Activated CD4-positive, alpha-beta T cell treated with anti-CD3 and anti-CD28 coated beads, Interleukin-2, amount 10 ng/mL, durations not matched to agents 24 days and 14 days (primary cell): ENCODE measurements at places on chromosomes 3 and 15.

DNA sequence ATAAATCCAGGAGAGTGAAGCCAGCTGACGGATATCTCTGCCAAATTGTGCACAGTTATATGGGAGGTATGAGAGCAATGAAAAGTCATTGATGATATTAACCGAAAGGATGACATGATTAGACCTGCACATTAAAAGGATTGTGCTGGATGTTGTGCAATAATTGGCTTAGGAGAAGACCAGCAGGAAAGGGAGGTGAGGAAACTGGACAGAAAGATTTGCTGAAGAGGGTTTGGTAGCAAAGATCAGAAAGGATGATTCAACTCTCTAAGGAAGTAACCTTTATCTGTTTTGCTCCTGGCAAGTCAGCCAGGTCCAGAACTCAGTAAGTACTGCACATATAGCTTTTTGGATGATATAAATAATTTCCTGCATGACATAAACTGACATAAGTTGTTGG, 704.7 kb downstream of the GRM7 start:
- H3K27ac ChIP-seq: no peak overlapping the region
- no peak for DNase-seq
- H3K4me3 ChIP-seq: no peak overlapping the region
- no peaks in the 10 kb centered on the region for H3K36me3 ChIP-seq
- H3K27me3 ChIP-seq: no peaks in the 10 kb centered on the region

DNA sequence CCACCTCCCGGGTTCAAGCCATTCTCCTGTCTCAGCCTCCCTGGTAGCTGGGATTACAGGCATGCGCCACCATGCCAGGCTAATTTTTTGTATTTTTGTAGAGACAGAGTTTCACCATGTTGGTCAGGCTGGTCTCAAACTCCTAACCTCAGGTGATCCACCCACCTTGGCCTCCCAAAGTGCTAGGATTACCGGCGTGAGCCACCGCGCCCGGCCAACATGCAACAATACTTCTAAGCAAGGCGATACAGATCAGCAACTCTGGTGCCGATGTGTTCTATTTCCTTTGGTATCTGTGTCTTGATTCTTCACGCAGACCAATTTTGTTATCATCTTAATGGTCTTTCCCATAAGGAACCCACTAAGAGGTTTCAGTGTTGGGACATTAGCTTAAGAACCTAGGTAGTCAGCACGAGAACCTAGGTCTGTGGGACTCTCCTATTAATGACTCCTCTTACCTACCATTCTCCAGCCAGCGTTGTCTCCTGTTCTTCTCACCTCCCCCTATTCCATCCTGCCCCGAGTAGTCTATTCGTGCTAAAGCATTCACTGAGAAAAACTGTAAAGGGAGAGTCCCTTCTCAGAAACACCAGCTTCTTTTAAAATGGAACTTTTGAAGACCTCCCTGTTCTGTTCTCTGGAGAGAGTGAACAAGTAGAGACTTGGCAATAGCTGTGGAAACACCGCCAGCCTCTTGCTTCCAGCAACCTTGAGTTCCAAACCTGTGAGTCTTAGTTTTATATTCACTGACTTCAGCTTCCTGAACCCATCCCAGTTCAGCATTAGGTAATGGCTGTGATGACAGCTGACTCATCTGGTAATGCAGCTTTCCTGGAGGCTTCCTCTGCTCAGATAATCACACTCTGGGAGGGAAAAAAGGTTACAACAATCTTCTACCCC, 61.2 kb downstream of the TSC22D2 start:
- no peaks in the 10 kb centered on the region for H3K4me1 ChIP-seq
- H3K4me3 ChIP-seq: no peak overlapping the region
- no peak for DNase-seq
- no peaks in the 10 kb centered on the region for H3K36me3 ChIP-seq
- H3K27ac ChIP-seq: no peak overlapping the region
- H3K27me3 ChIP-seq: no peaks in the 10 kb centered on the region

GRCh38 chr3:82875401-82875800, 1114.0 kb upstream of the GBE1 start:
- no peak overlapping the region for H3K27ac ChIP-seq
- no peak overlapping the region for H3K4me3 ChIP-seq
- H3K27me3 ChIP-seq: no peaks in the 10 kb centered on the region
- DNase-seq: no peak
- H3K36me3 ChIP-seq: no peaks in the 10 kb centered on the region

- no peaks in the 10 kb centered on the region for H3K36me3 ChIP-seq
- DNase-seq: no peak
- no peaks in the 10 kb centered on the region for H3K27me3 ChIP-seq
- no peak overlapping the region for H3K4me3 ChIP-seq
- H3K27ac ChIP-seq: no peak overlapping the region
- no peaks in the 10 kb centered on the region for H3K4me1 ChIP-seq
These were observed 223.7 kb upstream of the NANOGP8 start for GRCh38 chr15:35308802-35309201.

DNA sequence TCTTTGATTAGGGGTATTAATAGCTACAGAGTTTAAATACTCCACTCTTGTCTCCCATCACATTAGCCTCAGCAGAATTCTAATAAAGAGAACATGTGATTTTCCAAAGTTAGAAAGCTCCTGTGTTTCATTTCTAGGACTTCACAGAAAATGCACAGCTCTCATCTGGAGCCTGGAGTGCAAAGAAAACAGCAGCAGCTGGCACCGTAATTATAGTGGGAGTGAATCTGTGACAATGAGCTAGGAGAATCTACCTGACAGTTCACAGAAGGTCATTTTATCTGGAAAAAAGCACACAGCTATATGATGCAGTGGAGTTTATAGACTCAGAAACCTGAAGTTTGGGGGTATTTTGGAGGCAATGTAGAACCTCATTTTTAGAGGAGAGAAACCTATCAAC, 5.4 kb upstream of the TRIM59 start:
- H3K27me3 ChIP-seq: peaks cover 19% of the 10 kb centered on the region
- no peak overlapping the region for H3K4me3 ChIP-seq
- peaks cover 2% of the 10 kb centered on the region for H3K36me3 ChIP-seq
- DNase-seq: no peak

GRCh38 chr3:95172164-95172943, 1109.5 kb downstream of the NSUN3 start:
- no peaks in the 10 kb centered on the region for H3K36me3 ChIP-seq
- H3K27ac ChIP-seq: no peak overlapping the region
- no peaks in the 10 kb centered on the region for H3K4me1 ChIP-seq
- no peak for DNase-seq
- no peaks in the 10 kb centered on the region for H3K27me3 ChIP-seq

- H3K27ac ChIP-seq: no peak overlapping the region
- H3K4me3 ChIP-seq: no peak overlapping the region
- no peak for DNase-seq
- H3K4me1 ChIP-seq: no peaks in the 10 kb centered on the region
These were observed 1133.5 kb downstream of the ROBO1 start for GRCh38 chr3:78634316-78634715.
